ENCODE measurements at places on chromosomes 2 and 18.
A peak's percentile ranks its signal among the peaks of the same experiment; 100 is the strongest.

DNA sequence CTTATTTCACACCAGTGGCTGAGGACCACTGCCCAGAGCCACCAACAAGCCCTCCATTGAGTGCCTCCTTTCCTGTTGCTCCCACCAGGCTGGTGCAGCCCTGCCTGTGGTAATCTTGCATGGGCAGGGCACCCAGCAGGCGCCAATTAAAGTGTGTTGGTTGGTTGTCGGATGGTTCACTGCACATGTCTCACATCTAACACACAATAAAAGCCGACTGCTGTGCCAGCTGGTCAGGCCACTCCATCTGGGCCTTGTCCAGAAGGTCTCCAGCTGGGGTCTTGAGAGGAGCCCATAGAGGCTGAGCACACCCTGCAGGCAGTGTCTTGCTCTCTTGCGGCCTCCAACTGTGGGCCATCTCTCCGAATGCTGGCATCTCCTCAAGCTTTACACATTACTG, 494.8 kb upstream of the KLHL29 start:
- DNase-seq: no peak

DNA sequence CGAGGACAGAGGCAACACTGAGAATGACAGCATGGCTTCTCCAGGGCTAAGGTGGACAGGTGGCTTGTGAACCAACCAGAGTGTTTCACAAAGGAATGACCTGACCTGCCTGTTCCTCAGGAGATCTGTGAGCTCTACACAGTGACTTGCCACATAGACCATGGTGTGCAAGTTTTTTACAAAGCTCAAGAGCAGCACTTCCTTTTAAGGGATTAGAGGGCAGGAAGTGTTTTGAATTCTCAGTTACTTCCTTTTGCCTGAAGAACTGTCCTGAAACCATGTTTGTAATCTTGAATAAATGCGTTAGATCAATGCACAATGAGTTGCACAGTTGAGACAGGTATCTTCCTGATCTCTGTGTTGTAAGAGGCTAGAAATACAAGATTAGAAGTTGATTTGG, 421.9 kb downstream of the THSD7B start:
- DNase-seq: no peak

GRCh38 chr18:54671291-54671881, 80.3 kb downstream of the DYNAP start:
- DNase-seq: no peak

- DNase-seq: no peak
Observed at GRCh38 chr2:79960519-79960918, 344.0 kb downstream of the LRRTM1 start.

DNA sequence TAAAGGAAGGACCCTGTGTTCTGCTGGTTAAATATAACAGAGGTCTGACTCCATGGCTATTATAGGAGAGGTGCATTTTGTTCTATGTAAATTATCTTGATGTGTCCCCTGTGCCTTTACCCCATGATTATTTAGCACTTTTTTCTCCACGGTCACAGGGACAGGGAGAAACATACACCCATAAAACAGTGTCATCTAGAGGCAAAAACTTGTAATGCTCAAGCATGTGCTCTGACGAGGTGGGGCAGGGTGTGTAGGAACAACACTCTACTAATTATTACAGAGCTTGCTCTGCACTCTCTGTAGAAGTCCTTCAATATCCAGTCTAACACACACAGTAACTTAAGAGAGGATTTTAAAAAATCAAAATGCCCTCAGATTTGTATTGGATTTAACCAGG, 187.9 kb downstream of the NEDD4L start:
- no peak for DNase-seq

- DNase-seq: no peak
Observed at GRCh38 chr2:189937691-189938090, 124.8 kb downstream of the MSTN start.

GRCh38 chr18:908758-909724, 4.4 kb downstream of the ADCYAP1 start:
- peak; percentile 34 for DNase-seq

DNA sequence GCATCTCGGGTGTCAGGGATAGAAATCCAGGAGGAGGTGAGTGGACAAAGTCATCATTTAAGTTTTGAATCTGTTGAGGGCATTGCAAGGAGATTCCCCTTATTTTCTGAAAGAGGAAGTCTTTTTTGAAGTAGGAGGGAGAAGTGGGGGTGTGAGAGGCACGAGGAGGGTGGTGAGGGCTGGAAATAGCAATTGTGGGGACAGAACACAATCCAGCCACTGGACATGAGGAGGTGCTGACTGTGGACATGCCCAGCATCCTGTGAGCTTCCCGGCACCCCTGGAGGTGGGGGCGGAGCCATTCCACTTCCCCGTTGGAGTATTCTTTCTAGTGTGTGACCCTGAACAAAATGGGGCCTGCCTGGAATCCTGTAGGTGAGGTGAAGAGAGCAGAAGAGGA, 310.7 kb upstream of the EPAS1 start:
- no peak for DNase-seq

GRCh38 chr2:98515250-98515991, 70.8 kb downstream of the INPP4A start:
- DNase-seq: peak; percentile 68

GRCh38 chr2:172434821-172435605, 7.6 kb downstream of the ITGA6 start:
- DNase-seq: peak; percentile 74

DNA sequence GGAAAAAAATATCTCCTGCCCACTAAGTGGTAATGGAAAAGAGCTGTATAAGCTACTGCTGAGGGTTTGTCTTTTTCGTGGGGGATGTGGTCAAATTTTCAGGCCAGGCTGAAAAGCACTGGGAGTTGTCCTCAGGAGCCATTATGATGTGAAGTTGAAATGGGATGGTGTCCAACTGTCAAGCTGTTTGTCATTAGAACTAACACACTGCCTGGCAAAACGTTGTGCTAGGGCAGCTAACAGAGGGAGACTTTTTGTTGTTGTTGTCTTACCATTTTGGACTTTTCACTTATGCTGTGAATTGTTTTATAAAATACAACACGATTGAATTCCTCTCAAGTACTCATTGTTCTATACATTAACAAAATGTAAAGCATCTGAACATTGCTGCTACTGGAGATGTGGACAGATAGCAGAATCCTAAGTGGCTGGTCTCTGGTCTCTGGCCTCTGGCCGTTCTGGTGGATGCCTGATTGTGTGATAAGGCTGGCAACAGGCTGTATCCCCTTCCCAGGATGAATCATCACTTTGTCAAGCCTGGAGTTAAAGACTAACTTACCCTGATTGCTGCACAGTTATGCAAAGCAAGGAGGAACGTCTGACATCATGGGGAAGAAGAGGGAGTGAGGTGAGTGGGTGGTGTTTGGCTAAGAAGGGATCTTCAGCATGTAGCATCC, 2.3 kb downstream of the MYO1B start:
- no peak for DNase-seq

DNA sequence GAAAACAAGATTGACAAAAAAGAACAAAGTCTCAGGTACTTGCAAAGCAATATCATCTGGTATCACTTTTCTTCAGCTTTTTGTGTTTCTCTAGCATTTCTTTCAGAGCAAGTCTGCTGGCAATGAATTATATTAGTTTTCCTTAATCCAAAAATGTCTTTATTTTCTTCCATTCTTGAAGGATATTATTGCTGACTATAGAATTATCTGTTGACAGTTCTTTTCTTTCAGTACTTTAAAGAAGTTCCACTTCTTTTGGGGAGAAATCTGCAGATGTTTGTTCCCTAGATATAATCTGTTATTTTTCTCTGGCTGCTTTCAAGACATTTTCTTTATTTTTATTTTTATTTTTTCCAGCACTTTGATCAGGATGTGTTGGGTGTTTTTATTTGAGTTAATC, 161.8 kb upstream of the SPRED2 start:
- DNase-seq: no peak

- no peak for DNase-seq
Observed at GRCh38 chr2:105072039-105072438, 34.2 kb downstream of the MRPS9 start.

DNA sequence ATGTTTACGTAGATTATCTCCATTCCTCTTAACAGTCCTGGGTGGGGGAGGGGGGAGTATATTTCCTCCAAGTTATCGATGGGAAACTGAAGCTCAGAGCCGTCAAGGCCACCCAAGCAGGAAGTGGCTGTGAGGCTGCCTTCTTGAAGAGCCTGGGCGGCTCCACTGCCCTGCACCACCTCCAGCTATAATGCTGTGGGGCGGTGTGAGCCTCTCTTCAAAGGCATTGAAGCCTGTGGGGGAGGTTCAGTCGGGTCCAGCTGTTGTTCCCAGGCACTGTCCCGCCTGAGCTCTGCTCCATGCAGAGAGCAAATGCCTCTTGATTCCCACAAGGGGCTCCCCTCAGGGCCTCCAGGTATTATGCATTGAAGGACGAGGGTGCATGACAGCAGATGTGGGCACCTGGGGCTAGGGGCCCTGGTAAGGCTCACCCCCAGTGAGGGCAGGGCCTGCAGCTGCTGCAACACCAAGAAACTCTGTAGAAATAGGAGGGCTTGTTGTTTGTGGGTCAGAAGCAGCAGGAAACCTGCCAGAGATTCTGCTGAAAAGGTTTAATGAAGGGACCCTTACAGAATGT, 29.5 kb upstream of the LAPTM4A start:
- DNase-seq: no peak

DNA sequence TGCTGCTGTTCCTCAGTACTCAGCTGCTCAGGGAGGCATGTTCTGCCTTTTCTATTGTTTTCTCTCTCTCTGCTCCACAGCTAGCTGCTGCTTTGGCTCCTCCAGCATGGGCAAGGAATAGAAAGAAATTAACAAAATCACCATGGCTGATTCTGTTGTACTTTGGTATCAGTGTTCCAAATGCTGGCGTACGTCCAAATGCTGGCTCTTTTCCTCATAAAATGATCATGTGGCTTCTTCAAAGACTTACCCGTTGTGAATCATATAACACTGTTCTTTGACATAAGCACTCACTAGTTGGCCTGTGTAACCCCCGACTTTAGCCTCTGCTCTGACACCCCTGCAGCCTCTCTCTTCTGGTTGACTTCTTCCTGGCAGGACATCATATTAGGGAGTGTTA, 547.6 kb downstream of the CPS1 start:
- DNase-seq: no peak

DNA sequence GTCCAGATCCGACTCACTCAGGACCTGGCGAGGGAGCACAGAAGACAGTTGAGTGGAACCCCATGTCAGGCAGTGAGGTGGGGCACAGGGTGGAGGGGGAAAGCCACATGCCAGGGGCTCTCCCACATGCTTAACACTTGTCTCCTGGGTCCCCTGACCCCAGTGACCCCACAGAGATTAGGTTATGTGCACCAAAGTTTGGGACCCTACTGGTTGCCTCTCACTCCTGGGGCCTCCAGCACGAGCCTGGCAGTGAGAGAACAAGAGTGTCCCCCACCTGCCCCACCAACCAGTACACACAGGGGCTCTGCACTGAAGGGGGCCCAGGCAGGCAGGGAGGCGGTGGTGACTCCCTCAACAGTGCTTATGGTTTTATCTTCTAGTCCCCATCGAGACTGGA, 58.3 kb downstream of the CIB4 start:
- no peak for DNase-seq

GRCh38 chr18:61572871-61573270, 239.6 kb downstream of the CDH20 start:
- no peak for DNase-seq
